Ovary (tissue), 10 donors: ENCODE measurements at places on chromosomes 4 and X. TPM values are rescaled to one million over a fixed set of nuclear protein-coding genes. Genes with fewer than 3 reads are reported as not detected.

Gene SMIM14
- 83.6 TPM for polyA plus RNA-seq

Gene EDA
- polyA plus RNA-seq: 8.4 TPM

Gene FAM47A
- not detected for polyA plus RNA-seq

Gene KLHL15
- polyA plus RNA-seq: 6.2 TPM

Gene ATP1B4
- not detected for polyA plus RNA-seq

Gene XAGE1B
- not detected for polyA plus RNA-seq

Gene MAOB
- polyA plus RNA-seq: 180 TPM

Gene TAF7L
- polyA plus RNA-seq: 0.04 TPM
